ENCODE measurements at places on chromosomes 6 and 20. TPM values are rescaled to one million over a fixed set of nuclear protein-coding genes. Genes with fewer than 3 reads are reported as not detected.

GRCh38 chr6:154605882-154606370, 95.4 kb upstream of the CNKSR3 start:
- H3K27ac ChIP-seq: no peak overlapping the region
- H3K36me3 ChIP-seq: no peaks in the 10 kb centered on the region
- no peaks in the 10 kb centered on the region for H3K27me3 ChIP-seq
- H3K4me1 ChIP-seq: no peaks in the 10 kb centered on the region

- no peaks in the 10 kb centered on the region for H3K27me3 ChIP-seq
- peaks cover 7% of the 10 kb centered on the region for H3K4me1 ChIP-seq
- no peak for DNase-seq
- no peak overlapping the region for H3K4me3 ChIP-seq
Observed at GRCh38 chr20:8293750-8294149, 161.7 kb downstream of the PLCB1 start.

Gene C6orf141
- total RNA-seq: 1.4 TPM

Gene WASF1
- 11.6 TPM for total RNA-seq

- no peaks in the 10 kb centered on the region for H3K27me3 ChIP-seq
- H3K4me3 ChIP-seq: no peak overlapping the region
- no peaks in the 10 kb centered on the region for H3K36me3 ChIP-seq
- no peak for DNase-seq
Observed at GRCh38 chr20:58025233-58025632, 203.2 kb downstream of the ANKRD60 start.

Gene PAK5
- total RNA-seq: 0.06 TPM

GRCh38 chr6:152952866-152953509, 29.9 kb downstream of the FBXO5 start:
- H3K27ac ChIP-seq: no peak overlapping the region
- no peaks in the 10 kb centered on the region for H3K27me3 ChIP-seq
- no peak overlapping the region for H3K4me3 ChIP-seq
- H3K36me3 ChIP-seq: no peaks in the 10 kb centered on the region

Gene PPP1R3G
- total RNA-seq: 7.9 TPM

DNA sequence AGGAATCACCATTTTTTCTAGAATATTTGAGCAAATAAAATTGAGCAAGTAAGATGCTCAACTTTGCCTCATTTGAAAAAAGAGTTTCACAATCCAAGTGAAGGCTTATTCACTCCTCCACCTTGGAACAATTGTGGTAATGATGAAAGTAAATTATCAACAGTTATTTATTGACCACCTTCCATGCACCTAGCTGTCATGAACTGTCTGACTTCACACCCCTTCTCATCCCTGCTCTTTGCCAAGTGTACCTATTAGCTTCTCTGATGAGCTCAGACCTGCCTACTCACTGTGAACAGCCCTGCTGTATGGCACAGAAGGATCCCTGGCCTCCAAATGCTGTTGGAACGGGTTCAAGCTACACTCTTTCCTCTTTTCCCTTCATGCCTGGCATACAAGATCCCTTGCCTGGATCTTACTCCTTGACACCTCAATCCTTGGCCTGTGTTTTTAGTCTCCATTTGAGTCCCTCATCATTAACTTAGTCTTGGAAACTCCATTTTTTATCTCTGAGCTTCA, 99.0 kb upstream of the PREP start:
- H3K27ac ChIP-seq: no peak overlapping the region
- no peak for DNase-seq
- no peak overlapping the region for H3K4me3 ChIP-seq
- H3K36me3 ChIP-seq: no peaks in the 10 kb centered on the region
- H3K4me1 ChIP-seq: peaks cover 10% of the 10 kb centered on the region

DNA sequence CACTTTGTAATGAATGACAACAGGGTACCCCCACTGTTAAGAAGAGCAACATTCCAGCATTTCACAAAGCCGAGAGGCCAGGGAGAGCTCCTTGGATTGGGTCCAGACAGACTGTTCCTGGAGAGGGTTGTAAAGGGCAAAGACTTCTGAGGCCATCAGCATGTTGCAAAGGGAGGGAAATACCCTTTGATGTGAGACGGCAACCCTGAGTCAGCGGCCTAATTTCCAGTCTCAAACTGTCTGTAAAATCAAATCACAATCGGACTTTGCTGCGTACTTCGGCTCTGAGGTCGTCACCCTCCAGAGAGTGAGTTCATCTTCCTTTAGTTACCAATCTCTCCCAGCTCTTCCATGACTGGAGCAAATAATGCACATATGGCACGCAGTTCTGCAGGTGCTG, 101.0 kb upstream of the DTNBP1 start:
- no peaks in the 10 kb centered on the region for H3K27me3 ChIP-seq
- H3K27ac ChIP-seq: no peak overlapping the region
- no peaks in the 10 kb centered on the region for H3K36me3 ChIP-seq
- peaks cover 6% of the 10 kb centered on the region for H3K4me1 ChIP-seq
- no peak overlapping the region for H3K4me3 ChIP-seq

Gene ITPR3
- 21.4 TPM for total RNA-seq

Gene UQCC2
- 13.3 TPM for total RNA-seq

Gene PROCR
- 74.7 TPM for total RNA-seq

Gene C6orf163
- total RNA-seq: 1.2 TPM

DNA sequence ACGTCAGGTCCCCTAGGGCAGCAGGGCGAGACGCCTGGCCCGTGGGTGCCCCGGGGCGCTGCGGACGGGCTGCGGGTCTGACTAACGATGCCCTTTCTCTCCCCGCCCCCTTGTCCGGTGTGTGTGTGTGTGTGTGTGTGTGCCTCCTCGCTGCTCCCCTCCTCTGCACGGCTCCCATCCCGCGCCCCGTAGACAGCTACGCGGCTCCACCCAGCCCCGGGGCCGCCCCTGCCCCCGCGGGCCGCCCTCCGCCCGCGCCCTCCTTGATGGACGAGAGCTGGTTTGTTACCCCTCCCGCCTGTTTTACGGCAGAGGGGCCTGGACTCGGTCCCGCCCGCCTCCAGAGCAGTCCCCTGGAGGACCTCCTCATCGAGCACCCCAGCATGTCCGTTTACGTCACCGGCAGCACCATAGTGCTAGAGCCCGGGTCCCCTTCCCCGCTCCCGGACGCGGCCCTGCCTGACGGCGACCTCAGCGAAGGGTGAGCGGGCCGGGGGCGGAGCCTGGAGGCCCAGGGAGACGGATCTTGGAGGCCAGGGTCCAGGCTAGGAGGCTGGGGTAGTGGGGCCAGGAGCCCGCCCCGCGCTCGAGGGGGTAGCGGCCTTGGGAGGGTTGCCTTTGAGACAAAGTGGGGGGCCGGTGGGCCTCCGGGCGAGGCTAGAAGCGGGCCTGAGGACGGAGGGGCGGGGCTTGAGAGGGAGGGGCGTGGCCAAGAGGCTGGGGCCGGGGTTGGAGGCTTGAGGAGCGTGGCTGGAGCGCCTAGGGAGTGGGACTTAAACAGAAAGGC, 5.1 kb downstream of the TP53INP2 start:
- H3K4me1 ChIP-seq: peaks cover 48% of the 10 kb centered on the region
- no peaks in the 10 kb centered on the region for H3K27me3 ChIP-seq
- peak overlapping the region; percentile 76 for H3K4me3 ChIP-seq
- DNase-seq: peak; percentile 96
- peaks cover 18% of the 10 kb centered on the region for H3K36me3 ChIP-seq
- peak overlapping the region; percentile 100 for H3K27ac ChIP-seq

DNA sequence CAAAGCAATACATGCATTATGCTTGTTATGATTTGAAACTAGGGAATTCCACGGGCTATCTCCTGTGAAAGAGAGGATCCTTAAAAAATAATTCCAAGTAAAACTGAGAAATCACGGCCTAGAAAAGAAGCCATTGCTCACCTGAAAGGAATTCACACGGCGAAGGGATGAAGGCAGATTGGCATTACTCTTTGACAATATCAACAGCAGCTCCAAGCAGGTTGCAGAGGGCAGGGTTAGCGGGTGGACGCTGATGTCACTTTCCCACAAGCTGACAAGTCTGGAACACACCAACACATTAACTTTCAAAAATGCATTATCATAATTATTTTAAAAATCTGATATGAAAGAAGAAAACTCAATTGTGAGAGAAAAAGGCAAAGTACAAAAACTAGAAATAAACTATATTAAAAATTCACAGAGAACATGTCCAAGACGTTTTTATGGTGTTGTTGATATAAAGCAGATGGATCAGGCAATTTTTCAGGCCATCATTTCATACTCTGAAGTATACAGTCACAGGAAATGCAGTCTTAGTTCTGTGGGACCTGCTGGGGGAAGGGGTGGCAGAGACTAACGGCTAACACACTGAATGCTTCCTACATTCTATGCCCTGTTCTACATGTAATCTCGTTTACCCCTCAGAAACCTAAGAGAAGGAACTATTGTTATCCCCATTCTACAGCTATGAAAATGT, 108.3 kb downstream of the UBE3D start:
- no peaks in the 10 kb centered on the region for H3K36me3 ChIP-seq
- H3K27me3 ChIP-seq: no peaks in the 10 kb centered on the region
- H3K4me3 ChIP-seq: no peak overlapping the region
- H3K27ac ChIP-seq: peak overlapping the region; percentile 48
- DNase-seq: peak; percentile 66

- no peaks in the 10 kb centered on the region for H3K36me3 ChIP-seq
- no peak for DNase-seq
- H3K27me3 ChIP-seq: no peaks in the 10 kb centered on the region
- no peaks in the 10 kb centered on the region for H3K4me1 ChIP-seq
- no peak overlapping the region for H3K4me3 ChIP-seq
Observed at GRCh38 chr6:149913085-149913484, 9.8 kb downstream of the RAET1G start.

Gene MYLIP
- 61.8 TPM for total RNA-seq

- H3K27me3 ChIP-seq: no peaks in the 10 kb centered on the region
- no peaks in the 10 kb centered on the region for H3K36me3 ChIP-seq
- H3K4me3 ChIP-seq: peak overlapping the region; percentile 55
- peaks cover 27% of the 10 kb centered on the region for H3K4me1 ChIP-seq
Observed at GRCh38 chr20:33686984-33687366, 790 bp upstream of the E2F1 start.

- no peaks in the 10 kb centered on the region for H3K4me1 ChIP-seq
- H3K27me3 ChIP-seq: peaks cover 18% of the 10 kb centered on the region
- H3K4me3 ChIP-seq: no peak overlapping the region
Observed at GRCh38 chr20:31969991-31970390, 2.0 kb downstream of the XKR7 start.

GRCh38 chr6:148274809-148275208, 67.8 kb upstream of the SASH1 start:
- DNase-seq: no peak
- H3K27ac ChIP-seq: no peak overlapping the region
- no peaks in the 10 kb centered on the region for H3K27me3 ChIP-seq

DNA sequence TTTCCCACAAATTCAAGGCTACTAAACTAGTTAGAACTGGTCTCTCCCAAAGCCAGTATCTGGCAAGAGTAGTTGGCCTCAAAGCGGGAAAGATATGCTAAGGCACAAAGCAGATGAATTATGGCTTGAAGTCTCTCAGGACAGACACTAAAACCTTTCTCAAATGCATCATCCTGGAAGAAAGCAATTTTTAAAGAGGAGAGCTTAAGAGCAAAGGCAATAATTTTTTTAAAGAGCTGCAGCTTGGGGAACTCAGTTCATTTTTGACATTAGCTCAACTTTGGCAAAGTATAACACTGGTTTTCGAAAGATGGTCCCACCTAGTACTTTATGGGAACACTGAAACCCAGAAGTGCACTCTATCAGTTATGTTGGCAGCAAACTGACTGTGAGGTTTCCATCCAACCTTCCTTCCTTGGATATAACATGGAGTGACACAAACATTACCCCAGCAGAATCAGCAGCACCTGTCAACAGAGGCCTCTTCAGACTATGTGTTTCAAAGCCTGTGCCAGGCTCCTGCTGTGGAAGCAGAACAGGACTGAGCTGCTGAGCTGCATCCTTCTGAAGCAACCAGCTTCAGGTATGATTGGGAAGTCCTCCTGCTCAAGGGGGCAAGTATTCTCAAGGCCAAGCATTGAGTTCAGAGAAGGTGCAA, 852.3 kb upstream of the HS3ST5 start:
- no peak overlapping the region for H3K27ac ChIP-seq
- no peaks in the 10 kb centered on the region for H3K27me3 ChIP-seq
- H3K4me3 ChIP-seq: no peak overlapping the region
- no peak for DNase-seq
- H3K36me3 ChIP-seq: no peaks in the 10 kb centered on the region

GRCh38 chr20:62768551-62769287, 27.6 kb upstream of the MRGBP start:
- peaks cover 23% of the 10 kb centered on the region for H3K4me1 ChIP-seq
- no peak overlapping the region for H3K4me3 ChIP-seq
- DNase-seq: no peak

Gene MC3R
- not detected for total RNA-seq

GRCh38 chr6:36760685-36761435, 63.2 kb downstream of the RAB44 start:
- no peak for DNase-seq
- no peaks in the 10 kb centered on the region for H3K36me3 ChIP-seq
- H3K4me1 ChIP-seq: peaks cover 6% of the 10 kb centered on the region
- no peaks in the 10 kb centered on the region for H3K27me3 ChIP-seq
- H3K4me3 ChIP-seq: no peak overlapping the region

Gene CDH26
- total RNA-seq: 0.80 TPM

Gene UBE2V1
- 66.8 TPM for total RNA-seq

DNA sequence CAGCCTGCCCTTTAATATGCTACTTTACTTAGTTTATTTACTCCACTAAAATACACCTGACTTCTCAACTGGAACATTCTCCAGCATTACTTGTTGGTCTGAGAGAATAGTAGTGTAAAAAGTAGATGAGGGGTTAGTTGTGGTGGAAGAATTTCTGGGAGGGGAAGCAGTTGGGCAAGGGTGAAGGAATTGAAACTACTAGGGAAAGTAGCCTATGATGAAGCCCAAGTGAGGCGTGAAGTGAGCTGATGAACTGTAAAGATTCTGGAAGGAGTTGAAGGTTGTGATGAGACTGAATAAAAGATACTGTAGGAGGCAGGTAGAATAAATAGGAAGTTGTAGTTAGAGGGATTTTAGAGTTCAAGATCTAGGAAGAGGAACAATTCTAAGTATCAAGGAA, 72.5 kb downstream of the ITCH start:
- H3K4me1 ChIP-seq: peaks cover 8% of the 10 kb centered on the region
- no peaks in the 10 kb centered on the region for H3K27me3 ChIP-seq
- peaks cover 43% of the 10 kb centered on the region for H3K36me3 ChIP-seq
- H3K4me3 ChIP-seq: no peak overlapping the region

Gene GABBR1
- 39.0 TPM for total RNA-seq

DNA sequence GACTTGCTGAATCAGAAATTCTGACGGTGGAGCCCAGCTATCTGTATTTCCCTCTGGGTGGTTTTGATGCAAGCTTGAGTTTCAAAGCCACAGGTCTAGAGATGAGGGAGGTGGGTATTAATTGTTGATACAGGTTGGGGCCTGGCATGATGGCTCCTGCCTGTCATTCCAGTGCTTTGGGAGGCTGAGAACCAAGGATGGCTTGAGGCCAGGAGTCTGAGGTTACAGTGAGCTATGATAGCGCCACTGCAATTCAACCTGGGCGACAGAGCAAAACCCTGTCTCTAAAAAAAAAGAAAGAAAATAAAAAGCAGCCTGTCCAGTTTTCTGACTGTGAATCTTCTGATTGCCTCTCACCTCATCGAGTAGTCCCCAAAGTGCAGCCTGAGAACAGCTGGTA, 184.8 kb upstream of the SASH1 start:
- H3K27me3 ChIP-seq: no peaks in the 10 kb centered on the region
- no peaks in the 10 kb centered on the region for H3K36me3 ChIP-seq
- no peak for DNase-seq
- no peaks in the 10 kb centered on the region for H3K4me1 ChIP-seq

Measured in esophagus muscularis mucosa (tissue), 4 donors.